ENCODE measurements at places on chromosomes 1 and 21.

GRCh38 chr1:165168467-165168866 lies 188.0 kb downstream of the LMX1A start:
- no peaks in the 10 kb centered on the region for H3K4me1 ChIP-seq
- peaks cover 5% of the 10 kb centered on the region for H3K27me3 ChIP-seq
- no peak overlapping the region for H3K27ac ChIP-seq
- no peak overlapping the region for H3K4me3 ChIP-seq
- no peak for DNase-seq

GRCh38 chr1:11944358-11944931 lies 9.9 kb downstream of the PLOD1 start:
- H3K27ac ChIP-seq = no peak overlapping the region
- H3K27me3 ChIP-seq = no peaks in the 10 kb centered on the region
- H3K4me1 ChIP-seq = peaks cover 19% of the 10 kb centered on the region
- H3K4me3 ChIP-seq = no peak overlapping the region
- H3K36me3 ChIP-seq = peaks cover 60% of the 10 kb centered on the region
- no peak for DNase-seq

- no peaks in the 10 kb centered on the region for H3K4me1 ChIP-seq
- no peaks in the 10 kb centered on the region for H3K27me3 ChIP-seq
- no peaks in the 10 kb centered on the region for H3K36me3 ChIP-seq
Measured at GRCh38 chr1:79847700-79848099, 841.2 kb upstream of the ADGRL4 start.

DNA sequence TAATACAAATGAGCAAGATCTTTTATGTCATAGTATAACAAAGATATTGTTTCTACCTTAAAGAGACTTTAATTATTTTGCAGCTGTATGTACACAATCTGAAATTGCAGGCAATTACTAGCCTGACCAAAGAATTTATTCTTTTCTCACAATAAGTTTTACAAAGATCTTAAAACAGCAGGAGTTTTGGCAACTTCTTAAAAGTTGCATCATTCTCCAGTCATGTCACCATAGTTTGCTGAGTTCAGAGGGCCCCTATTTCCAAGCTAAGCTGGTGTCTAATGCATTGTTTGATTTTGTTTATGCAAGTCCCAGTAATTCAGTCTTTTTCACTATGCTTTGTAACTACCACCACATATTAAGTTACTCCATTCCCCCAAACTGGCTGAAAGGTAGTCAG lies 114.8 kb downstream of the DNAH14 start:
- H3K4me1 ChIP-seq = no peaks in the 10 kb centered on the region
- H3K27ac ChIP-seq = no peak overlapping the region
- DNase-seq = no peak
- no peaks in the 10 kb centered on the region for H3K36me3 ChIP-seq
- no peak overlapping the region for H3K4me3 ChIP-seq

Data from heart right ventricle (tissue), 16 donors.